Tongue (tissue), 3 donors: ENCODE measurements at places on chromosomes 11 and 22. TPM values are rescaled to one million over a fixed set of nuclear protein-coding genes. Genes with fewer than 3 reads are reported as not detected.

TSSK2 gene
- not detected for total RNA-seq

ARHGAP42 gene
- 45.4 TPM for total RNA-seq

OR4B1 gene
- not detected for total RNA-seq

SHANK2 gene
- total RNA-seq: 5.9 TPM

PAX6 gene
- 0.92 TPM for total RNA-seq

CCDC87 gene
- total RNA-seq: 0.10 TPM

RFPL2 gene
- total RNA-seq: not detected

LRRC75B gene
- 7.6 TPM for total RNA-seq

PIK3IP1 gene
- 16.7 TPM for total RNA-seq

IFITM10 gene
- 0.31 TPM for total RNA-seq

ZNF215 gene
- 0.51 TPM for total RNA-seq

MRGPRE gene
- total RNA-seq: 0.41 TPM

TEX54 gene
- total RNA-seq: not detected

VWA5A gene
- 110 TPM for total RNA-seq

LRRN4CL gene
- 33.8 TPM for total RNA-seq

ZNF214 gene
- 3.7 TPM for total RNA-seq

GPHA2 gene
- total RNA-seq: not detected

OR4A16 gene
- total RNA-seq: not detected

OAF gene
- total RNA-seq: 43.3 TPM

RBMXL2 gene
- not detected for total RNA-seq

SLC22A6 gene
- not detected for total RNA-seq

KDM4E gene
- total RNA-seq: not detected

SLC25A22 gene
- 7.5 TPM for total RNA-seq

DEUP1 gene
- total RNA-seq: not detected

SMIM38 gene
- total RNA-seq: 0.51 TPM

FBLN1 gene
- 115 TPM for total RNA-seq

OR8A1 gene
- total RNA-seq: not detected

ARHGAP8 gene
- total RNA-seq: 1.1 TPM

CALCA gene
- not detected for total RNA-seq

TRPC6 gene
- 20.7 TPM for total RNA-seq

CNTF gene
- 1.1 TPM for total RNA-seq

ISX gene
- total RNA-seq: not detected

MUC5AC gene
- total RNA-seq: not detected

HMBS gene
- 21.0 TPM for total RNA-seq

APOL2 gene
- 22.9 TPM for total RNA-seq

SCUBE1 gene
- total RNA-seq: 0.41 TPM

TTC36 gene
- total RNA-seq: 2.4 TPM

APOL4 gene
- total RNA-seq: 19.8 TPM

SNX32 gene
- total RNA-seq: 0.10 TPM

MCHR1 gene
- 0.10 TPM for total RNA-seq

TRIM49 gene
- not detected for total RNA-seq

RFPL1 gene
- not detected for total RNA-seq

MIAT gene
- 1.1 TPM for total RNA-seq

KCNC1 gene
- 0.21 TPM for total RNA-seq

MUC2 gene
- total RNA-seq: 1.8 TPM

MTMR3 gene
- 68.2 TPM for total RNA-seq
